Endothelial cell (in vitro differentiated cells): ENCODE measurements at places on chromosomes 6 and 20.

DNA sequence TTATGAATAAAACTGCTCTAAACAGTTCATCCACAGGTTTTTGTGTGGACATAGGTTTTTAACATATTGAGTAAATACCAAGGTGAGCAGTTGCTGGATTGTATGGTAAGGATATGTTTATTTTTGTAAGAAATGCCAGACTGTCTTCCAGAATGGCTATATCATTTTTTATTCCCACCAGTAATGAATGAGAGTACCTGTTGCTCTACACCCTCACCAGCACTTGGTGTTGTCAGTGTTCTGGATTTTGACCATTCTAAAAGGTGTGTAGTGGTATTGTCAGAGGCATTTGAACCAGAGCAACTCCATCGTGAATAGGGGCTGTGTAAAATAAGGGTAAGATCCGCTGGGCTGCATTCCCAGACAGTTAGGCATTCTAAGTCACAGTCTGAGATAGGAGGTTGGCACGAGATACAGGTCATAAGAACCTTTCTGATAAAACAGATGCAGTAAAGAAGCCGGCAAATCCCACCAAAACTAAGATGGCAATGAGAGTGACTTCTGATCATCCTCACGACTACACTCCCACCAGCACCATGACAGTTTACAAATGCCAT, 12.9 kb upstream of the NT5E start:
- no peak overlapping the region for H3K4me3 ChIP-seq
- H3K4me1 ChIP-seq, result no peaks in the 10 kb centered on the region
- no peaks in the 10 kb centered on the region for H3K27me3 ChIP-seq
- peaks cover 3% of the 10 kb centered on the region for H3K36me3 ChIP-seq

DNA sequence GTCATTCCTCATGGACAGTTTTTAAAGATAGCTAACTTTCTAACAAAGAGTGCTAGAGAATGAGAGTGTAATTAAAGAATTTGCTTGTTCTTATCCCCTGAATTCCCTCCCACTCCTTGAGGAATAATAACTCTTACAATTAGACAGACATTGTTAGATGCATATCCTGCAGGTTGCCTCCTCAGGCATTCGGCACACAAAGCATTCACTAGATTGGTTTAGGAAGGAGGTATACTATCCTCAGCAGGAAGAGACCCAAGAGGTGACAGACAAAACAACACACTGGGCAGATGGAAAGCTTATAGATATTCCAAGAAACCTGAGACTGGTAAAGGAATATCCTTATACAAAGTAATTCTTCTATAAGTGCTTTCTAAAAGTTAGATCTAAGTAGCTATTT, 109.1 kb upstream of the FAM184A start:
- H3K4me3 ChIP-seq, result no peak overlapping the region
- H3K4me1 ChIP-seq, result peaks cover 65% of the 10 kb centered on the region

- DNase-seq, result no peak
- H3K4me1 ChIP-seq, result peaks cover 3% of the 10 kb centered on the region
These were observed 471.5 kb downstream of the EPM2A start for GRCh38 chr6:145263778-145264211.

DNA sequence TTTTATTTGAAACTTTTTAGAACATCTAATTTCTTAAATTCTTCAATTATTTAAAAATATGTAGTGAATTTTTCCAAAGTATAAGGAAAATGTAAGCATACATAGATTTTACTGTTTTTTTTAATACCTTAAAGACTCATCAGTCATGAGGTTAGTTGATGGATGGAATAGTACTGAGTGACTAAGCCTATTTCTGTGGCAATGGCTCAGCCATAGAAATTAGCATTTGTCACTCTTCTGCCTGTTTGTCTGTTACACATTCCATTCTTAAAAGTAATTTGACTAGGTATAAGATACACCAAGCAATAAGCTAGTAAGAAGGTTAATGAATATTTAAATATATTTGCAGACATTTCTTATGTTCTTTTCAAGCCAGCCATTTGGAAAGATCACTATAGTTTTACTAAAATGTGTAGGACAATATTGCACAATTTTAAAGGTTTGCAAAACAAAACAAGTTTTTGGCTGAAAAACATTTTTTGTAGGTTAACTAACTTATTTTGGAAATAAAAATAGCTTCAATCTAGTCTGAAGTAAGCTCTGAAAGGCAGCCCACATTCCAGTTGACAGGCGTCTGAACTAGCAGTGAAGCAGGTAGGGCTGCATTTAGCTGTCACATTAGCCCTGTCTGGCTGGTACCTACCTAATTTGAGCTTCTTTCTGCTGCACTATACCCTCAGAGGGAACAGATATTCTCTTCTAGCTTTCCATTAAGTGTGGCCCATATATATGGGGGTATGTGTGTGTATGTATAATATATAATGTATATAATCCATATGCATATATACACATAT, 385.7 kb downstream of the GRIK2 start:
- no peaks in the 10 kb centered on the region for H3K27me3 ChIP-seq
- DNase-seq, result no peak
- no peak overlapping the region for H3K27ac ChIP-seq
- no peak overlapping the region for H3K4me3 ChIP-seq
- no peaks in the 10 kb centered on the region for H3K4me1 ChIP-seq

DNA sequence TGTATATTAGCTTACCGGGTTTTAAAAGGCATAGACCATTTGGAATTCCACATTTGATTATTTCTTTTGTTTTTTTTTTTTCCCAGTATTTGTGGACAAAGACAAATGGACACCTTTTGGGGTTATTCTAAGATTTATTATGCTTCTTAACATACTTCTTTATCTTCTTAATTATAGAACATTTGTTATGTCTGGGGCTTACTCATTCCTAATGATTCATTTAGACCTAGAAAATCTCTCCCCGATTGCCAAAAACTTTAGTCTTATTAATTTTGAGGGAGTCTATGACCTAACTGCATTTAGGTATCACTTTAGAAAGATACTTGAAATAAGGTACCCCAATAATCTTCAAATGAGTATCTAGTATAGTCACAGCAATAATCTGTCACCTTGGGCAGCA, 170.7 kb upstream of the PREP start:
- no peaks in the 10 kb centered on the region for H3K4me1 ChIP-seq
- no peak for DNase-seq
- no peaks in the 10 kb centered on the region for H3K36me3 ChIP-seq
- H3K4me3 ChIP-seq, result no peak overlapping the region

- H3K27ac ChIP-seq, result no peak overlapping the region
- H3K36me3 ChIP-seq, result no peaks in the 10 kb centered on the region
- H3K27me3 ChIP-seq, result no peaks in the 10 kb centered on the region
- DNase-seq, result no peak
These were observed 305.0 kb downstream of the GMDS start for GRCh38 chr6:1940381-1940780.

GRCh38 chr6:84525907-84526306, 238.5 kb downstream of the TBX18 start:
- no peak for DNase-seq
- H3K27me3 ChIP-seq, result no peaks in the 10 kb centered on the region
- H3K4me1 ChIP-seq, result no peaks in the 10 kb centered on the region
- H3K4me3 ChIP-seq, result no peak overlapping the region
- H3K36me3 ChIP-seq, result no peaks in the 10 kb centered on the region

DNA sequence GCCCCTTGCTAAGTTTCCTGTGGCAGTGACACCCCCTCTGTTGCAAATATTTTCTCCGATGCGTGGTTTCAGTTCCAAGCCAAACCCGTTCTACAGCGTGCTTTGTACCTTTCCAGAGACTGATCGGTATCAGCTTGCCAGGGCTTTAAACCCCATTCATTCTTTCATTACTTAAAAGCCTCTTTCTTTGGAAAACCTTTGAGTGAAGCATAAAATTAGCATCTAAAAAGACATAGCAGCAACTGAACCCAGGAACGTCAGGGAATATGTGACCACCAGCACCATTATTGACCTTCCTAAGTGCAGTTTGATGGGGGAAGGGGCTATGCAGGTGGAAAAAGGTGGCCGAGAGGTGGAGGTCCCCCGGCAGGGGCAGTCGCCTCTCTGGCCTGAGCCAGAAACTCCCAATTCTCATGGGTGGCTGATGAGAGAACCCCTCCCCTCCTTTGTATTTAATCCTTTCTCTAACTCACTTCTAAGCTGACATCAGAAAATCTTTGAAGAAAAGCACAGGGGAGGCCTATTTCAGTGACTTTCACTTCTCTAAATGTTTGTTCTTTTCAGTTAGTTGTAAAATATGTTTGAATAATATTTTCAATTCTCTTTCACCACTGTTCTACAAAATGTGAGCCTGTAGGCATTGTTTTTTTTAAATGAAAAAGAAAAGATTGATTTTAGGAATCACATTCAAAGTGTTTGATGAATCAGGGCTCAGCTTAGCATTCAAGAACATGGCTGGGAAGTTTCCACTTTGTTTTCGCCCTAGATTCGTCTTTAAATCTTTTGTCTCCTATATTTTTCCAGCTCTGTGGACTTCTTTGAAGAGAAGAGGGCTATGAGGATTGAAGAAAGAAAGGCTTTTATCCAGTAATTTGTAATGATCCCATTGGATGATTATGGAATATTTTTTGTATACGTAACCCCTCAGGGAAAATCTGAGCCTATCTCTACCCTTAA, 89.2 kb downstream of the RSPH3 start:
- H3K4me3 ChIP-seq, result peak overlapping the region; percentile 81
- peaks cover 28% of the 10 kb centered on the region for H3K4me1 ChIP-seq
- H3K27me3 ChIP-seq, result peaks cover 17% of the 10 kb centered on the region
- H3K36me3 ChIP-seq, result peaks cover 12% of the 10 kb centered on the region
- peak overlapping the region; percentile 91 for H3K27ac ChIP-seq

DNA sequence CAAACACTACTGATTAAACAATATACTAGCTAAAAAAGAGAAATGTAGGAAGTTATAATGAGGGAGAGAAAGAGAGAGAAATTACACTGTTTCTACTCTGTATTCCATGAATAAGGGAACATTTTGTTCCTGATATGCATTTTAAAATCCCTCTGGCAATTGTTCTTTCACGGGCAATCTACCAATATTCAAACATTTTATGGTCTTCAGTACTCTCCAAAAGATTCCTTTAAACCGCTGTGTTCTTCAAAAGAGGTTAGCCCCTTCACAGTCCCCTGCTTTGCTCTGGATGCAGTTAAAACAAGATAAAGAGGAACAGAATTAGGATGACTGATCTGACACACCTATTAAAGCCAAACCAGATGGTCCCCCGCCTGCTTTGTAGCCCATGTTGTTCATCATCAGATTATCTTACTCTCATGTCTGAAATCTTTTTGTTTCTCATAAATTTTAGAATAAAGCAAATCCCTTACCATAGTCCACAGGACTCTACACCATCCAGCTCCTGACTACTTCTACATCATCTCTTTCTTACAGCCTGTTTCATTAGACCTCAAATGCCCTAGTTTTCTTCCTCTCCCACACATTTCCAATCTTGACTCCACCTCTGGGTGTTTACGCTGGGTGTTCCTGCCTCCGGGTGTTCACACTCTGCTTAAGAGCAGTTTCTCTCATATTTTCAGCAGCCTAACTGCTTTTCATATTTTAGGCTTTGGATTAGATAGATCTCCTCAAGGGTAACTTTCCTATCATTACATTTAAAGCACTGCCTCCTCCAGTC, 399.7 kb downstream of the COL12A1 start:
- peaks cover 5% of the 10 kb centered on the region for H3K4me1 ChIP-seq
- H3K36me3 ChIP-seq, result no peaks in the 10 kb centered on the region
- DNase-seq, result no peak
- no peak overlapping the region for H3K27ac ChIP-seq

- no peaks in the 10 kb centered on the region for H3K4me1 ChIP-seq
- H3K27ac ChIP-seq, result no peak overlapping the region
- DNase-seq, result no peak
- H3K4me3 ChIP-seq, result no peak overlapping the region
These were observed 340.1 kb downstream of the BCKDHB start for GRCh38 chr6:80446454-80447045.

DNA sequence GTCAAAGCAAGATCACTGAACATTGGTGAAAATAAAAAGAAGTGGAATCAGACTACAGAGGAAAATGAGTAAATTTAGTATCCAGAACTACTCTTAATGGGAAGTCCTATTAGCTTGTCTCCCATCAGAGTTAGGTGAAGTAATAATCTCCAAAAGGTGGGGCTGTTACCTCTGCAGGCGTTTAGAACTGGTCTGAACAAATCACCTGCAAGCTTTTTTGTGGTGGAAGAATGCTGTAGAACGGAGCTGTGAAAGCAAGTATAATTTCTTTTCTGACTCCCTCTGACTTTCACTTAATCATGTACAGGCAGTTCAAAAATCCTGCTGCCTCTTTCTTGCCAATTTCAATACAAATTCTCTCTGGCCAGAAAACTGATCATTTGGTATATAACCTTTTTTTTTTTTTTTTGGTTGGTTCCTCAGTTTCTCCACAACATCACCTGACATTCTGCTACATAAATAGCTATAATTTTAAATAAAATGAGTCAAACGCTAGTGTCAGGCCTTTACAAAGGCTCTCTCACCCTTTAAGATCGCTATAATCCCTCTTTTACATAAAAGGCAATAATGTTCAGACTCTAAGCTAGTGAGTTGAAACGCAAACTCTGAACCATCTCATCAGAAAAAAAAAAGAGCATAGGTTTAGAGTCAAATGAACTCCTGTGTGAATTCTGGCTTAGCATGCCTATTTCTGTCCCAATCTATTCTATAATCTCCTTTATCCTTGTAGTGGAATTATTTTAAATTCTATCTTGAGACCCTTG, 38.8 kb downstream of the CITED2 start:
- H3K27me3 ChIP-seq, result peaks cover 2% of the 10 kb centered on the region
- no peaks in the 10 kb centered on the region for H3K36me3 ChIP-seq
- no peak for DNase-seq
- H3K4me3 ChIP-seq, result no peak overlapping the region

GRCh38 chr20:24937579-24937978, 11.5 kb upstream of the CST7 start:
- no peak overlapping the region for H3K4me3 ChIP-seq
- no peaks in the 10 kb centered on the region for H3K4me1 ChIP-seq
- H3K36me3 ChIP-seq, result peaks cover 14% of the 10 kb centered on the region
- no peak overlapping the region for H3K27ac ChIP-seq

- peaks cover 7% of the 10 kb centered on the region for H3K27me3 ChIP-seq
- no peak overlapping the region for H3K27ac ChIP-seq
- H3K4me3 ChIP-seq, result no peak overlapping the region
- DNase-seq, result no peak
- H3K4me1 ChIP-seq, result no peaks in the 10 kb centered on the region
These were observed 2.7 kb downstream of the ADAM33 start for GRCh38 chr20:3678856-3679720.

GRCh38 chr20:13684566-13685222, 46.0 kb upstream of the TASP1 start:
- H3K4me1 ChIP-seq, result no peaks in the 10 kb centered on the region
- H3K27me3 ChIP-seq, result peaks cover 4% of the 10 kb centered on the region
- H3K4me3 ChIP-seq, result no peak overlapping the region
- H3K36me3 ChIP-seq, result no peaks in the 10 kb centered on the region

DNA sequence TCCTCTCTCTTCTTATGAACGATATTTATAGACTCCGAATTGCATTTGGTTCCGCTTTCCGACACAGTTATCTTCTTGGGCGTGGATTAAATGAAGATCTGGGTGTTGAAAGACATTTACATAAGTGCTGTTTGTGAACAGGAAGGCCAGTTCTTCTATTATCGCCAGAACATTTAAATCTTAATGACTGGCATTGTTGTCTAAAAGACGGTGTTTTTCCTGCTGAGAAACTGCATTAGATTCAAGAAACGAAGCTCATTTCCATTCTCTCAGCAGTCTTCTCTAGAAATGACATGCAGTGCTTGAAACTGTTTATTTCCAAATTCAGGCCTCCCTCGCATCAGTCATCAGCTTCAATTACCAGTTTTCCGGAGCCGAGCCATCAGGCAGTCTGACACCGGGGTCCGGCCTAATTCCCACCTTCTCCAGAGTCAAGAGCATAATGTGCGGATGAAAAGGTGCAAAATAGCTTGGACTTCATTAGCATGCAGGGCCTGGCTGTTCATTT, 16.0 kb downstream of the LINC00237 start:
- no peak overlapping the region for H3K4me3 ChIP-seq
- no peaks in the 10 kb centered on the region for H3K36me3 ChIP-seq
- H3K4me1 ChIP-seq, result peaks cover 11% of the 10 kb centered on the region
- DNase-seq, result no peak
- peaks cover 3% of the 10 kb centered on the region for H3K27me3 ChIP-seq
